Fibroblast of upper back skin (primary cell): ENCODE measurements at places on chromosomes 12 and 14.

DNA sequence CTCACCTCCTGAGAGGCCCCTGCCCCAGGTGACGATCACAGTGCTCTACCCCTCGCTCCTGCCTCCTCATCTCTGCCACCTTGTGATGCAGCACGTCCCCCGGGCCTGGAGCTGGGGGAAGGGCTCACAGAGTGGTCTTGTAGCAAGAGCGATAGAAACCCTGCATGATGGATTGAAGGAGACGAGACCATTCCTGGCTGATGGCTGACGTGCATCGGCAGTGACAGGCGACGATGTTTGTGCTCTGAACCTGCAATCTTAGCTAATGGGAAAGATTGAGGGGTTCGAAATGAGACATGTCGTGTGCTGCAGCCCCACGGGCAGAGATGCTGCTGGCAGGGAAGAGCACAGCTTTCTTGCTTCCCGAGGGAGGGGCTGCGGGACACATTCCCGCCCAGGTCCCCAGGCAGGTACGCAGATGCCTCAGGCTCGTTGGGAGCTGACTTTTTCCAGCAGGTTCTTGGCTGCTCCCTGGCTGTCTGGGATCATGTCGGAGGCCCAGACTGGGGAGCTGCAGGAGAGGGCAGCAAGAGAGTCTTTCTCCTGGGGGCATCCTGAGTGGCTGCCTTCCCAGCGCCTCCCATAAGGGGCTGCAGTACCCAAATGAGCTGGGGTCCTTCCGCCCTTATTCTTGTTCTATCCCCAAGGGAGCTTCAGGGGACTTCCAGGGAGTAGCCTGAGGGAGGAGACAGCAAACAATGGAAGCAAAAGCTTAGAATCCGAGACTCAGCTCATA is 38.7 kb upstream of the GPATCH2L start:
- no peak for DNase-seq

GRCh38 chr14:23751616-23752015 is 115.5 kb downstream of the DHRS2 start:
- peak; percentile 63 for DNase-seq

DNA sequence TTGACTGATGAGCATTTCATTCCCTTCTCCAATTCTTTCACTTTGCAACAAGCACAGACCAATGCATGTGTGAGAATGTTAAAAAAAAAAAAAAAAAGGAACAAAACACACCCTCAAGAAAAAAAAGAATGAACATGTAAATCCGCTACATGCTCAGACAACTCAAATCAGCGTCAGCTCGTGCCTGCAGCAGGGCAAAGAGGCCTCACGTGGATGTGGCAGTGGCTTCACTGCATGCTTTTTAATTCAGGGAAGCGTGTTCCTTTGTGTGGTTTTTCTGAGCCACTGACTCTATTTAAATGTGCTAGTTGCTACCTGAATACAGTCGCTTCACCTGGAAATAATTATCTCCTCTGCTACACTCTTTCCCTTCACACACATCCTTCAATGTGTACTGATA is 55.1 kb downstream of the PPP1R36 start:
- peak; percentile 30 for DNase-seq

- DNase-seq, result no peak
Observed at GRCh38 chr12:718756-719102, 33.6 kb upstream of the WNK1 start.

- no peak for DNase-seq
Observed at GRCh38 chr12:52019113-52019770, 12.5 kb downstream of the TAMALIN start.

- DNase-seq, result no peak
Observed at GRCh38 chr14:99181241-99181640, 90.8 kb downstream of the BCL11B start.
